ENCODE measurements at places on chromosomes 16 and 17.

- peak; percentile 85 for DNase-seq
These were observed 7.5 kb downstream of the SRSF1 start for GRCh38 chr17:57999496-58000017.

DNA sequence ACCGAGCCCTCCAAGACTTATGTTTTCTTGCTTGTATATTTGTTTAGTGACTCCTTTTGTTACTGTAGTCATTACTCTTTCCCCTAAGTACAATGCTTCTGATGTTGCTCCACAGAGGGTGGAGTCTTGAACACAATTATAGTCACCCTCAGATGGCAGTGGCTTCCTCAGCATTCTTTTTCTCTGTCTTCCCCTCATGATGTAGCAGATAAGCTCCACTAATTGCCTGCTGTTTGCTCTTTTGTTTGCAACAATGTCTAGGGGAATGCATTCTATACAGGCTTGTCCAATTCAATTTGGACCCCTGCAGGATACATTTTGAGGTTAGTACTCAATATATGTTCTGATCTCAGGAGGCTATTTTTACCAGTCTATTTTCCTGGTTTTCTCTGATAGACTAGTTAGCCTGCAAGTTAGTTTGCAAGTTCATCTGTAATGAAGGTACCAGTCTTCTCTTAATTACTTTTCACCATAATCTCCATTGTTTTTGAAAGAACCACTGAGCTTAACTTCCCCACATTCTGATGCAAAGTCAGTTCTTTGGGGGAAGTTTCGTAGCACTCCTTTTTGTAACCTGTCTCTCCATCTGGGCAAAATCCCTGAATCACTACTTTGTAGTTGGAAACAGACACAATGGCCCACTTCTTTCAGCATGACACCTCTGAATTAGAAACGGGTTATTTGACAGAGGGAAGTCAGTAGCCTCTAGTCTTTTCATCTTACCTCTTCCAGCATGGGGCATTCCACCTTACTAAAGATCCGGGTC lies 1509.2 kb downstream of the CDH11 start:
- no peak for DNase-seq

DNA sequence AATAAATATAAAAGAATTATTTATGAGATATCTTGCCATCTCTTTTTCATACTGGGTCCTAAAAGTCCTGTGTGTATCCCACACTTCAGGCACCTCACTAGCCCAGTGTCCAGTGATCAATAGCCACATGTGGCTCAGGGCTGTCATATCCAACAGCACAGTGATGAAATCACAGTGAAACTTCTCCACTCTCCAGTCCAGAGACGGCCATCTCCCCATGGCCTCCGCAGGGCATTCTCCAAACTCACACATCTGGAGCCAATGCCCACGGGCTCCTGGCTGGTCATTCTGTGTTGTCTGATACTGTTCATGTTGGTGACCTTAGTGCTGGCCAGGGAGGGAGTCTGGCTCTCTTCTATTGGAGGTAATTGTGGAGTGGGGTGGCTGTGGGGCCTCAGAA lies 125.2 kb upstream of the SDK2 start:
- DNase-seq: no peak

GRCh38 chr17:29246628-29247027 lies at the start of gene CRYBA1:
CRYBA1 (plus strand) TSS chr17:29246859; CDS start chr17:29246864, 5 bp downstream.
- DNase-seq: no peak

DNA sequence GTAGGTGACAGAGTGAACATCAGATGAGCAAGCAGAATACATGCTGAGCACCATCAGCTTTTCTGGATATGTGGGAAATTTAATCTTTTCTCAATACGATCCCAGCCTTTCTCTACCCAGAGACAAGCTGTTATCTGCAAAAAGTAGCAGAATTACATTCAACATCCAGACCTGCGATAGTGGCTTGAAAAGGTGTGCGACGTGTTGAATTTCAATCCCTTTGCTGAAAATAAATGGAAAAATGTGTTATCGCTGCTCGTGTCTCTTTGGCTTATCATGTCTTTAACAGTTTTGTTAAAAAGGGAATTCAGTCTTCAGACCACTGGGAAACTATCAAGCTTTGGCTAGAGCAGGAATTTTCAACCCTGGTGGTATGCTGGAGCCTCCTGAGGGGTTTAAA lies 98.8 kb upstream of the FAM20A start:
- DNase-seq: no peak

- DNase-seq: no peak
These were observed 35.3 kb upstream of the ACSM2B start for GRCh38 chr16:20611350-20611902.

- DNase-seq: peak; percentile 29
These were observed 45.0 kb downstream of the SRCIN1 start for GRCh38 chr17:38560503-38561318.

GRCh38 chr16:49859125-49859811 lies 3.4 kb upstream of the ZNF423 start:
- DNase-seq: no peak

GRCh38 chr17:35596072-35596471 lies 8.9 kb downstream of the AP2B1 start:
- DNase-seq: no peak

DNA sequence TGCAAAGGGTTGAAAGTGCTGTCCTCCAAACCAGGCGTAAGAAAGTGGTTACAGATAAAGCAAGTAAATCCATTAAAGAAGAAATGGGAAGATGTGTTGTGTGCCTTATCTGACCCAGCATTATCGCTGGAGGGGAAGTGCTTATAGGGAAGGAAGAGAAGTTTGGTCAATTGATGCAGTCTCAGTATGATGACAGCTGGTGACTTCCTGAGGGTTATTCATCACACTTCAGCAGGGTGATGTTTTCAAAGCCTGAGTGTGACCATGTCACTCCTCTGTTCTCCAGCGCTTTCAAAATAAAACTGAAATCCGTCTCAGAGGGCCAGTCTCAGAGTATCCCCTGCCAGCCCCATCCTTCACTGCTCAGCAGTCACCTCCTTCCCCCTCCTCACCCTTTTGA lies 505.4 kb upstream of the RBFOX1 start:
- DNase-seq: no peak

- DNase-seq: no peak
These were observed 18.9 kb downstream of the MSI2 start for GRCh38 chr17:57275071-57275764.

DNA sequence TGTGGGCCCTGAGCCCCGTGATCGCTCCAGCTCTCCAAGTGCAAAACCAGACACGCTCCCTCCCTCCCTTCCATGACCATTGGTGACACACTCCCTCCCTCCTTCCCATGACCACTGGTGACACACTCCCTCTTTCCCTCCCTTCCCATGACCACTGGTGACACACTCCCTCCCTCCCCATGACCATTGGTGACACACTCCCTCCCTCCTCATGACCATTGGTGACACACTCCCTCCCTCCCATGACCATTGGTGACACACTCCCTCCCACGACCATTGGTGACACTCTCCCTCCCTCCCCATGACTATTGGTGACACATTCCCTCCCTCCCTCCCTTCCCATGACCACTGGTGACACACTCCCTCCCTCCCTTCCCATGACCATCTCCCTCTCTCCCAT lies 56.3 kb downstream of the LMF1 start:
- no peak for DNase-seq

GRCh38 chr16:90046971-90047713 lies 27.9 kb upstream of the DBNDD1 start:
- no peak for DNase-seq

- no peak for DNase-seq
These were observed 6.0 kb downstream of the STAC2 start for GRCh38 chr17:39219647-39220154.

GRCh38 chr16:57859331-57859730 lies 57.0 kb upstream of the KIFC3 start:
- peak; percentile 2 for DNase-seq

DNA sequence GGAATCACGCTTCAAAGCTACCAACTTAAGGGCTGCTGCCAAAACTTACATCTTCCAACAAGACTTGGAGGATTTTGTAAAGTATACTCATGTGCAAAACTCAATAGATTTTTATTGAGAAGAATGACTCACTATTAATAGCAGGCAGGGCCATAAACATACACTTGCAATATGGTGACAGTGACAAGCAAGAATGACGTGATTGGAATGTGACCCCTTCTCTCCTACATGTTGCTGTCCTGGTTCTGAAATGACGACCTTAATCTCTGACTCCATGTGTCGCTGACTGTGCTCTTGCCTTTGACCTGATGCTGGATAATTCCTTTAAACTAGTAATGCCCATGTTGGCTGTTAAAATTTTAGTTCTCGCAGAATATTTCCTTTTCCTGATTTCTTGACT lies 174.5 kb downstream of the PARN start:
- no peak for DNase-seq

DNA sequence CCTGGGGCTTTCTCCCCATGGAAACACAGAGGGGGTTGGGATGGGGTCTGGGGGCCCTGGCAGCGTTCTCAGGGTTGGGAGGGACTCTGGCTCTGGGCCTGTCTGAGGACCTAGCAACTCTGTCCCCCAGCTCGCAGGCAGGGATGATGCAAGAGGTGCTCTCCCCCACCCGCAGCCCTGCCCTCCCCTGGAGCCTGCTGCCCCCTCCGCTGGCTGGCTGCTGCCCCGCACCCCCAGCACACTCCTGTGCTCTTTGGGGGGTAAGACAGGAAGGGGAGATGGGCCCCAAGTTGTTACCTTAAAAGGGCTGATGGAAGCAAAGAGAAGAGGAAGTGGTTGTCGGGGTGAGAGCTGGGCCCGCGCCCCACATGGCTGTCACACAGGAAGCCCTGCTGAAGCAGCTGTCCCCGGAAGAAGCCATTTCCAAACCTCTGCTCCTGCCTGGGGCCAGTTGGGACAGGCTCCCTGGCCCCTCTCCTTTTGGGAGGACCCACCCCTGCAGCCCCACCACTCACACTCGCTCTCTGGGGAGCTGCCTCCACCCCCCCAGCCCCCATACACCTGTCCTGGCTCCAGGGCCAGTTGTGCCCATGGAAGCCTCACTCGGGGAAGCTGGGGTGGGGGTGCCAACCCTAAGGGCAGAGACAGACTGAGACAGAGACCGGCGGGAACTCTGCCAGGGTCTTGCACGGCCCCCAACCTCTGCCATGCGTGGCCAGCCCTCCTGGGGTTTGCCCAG lies 2.5 kb downstream of the CORO1A start:
- DNase-seq: peak; percentile 91

GRCh38 chr16:66486773-66487579 lies 59.9 kb downstream of the BEAN1 start:
- DNase-seq: no peak

DNA sequence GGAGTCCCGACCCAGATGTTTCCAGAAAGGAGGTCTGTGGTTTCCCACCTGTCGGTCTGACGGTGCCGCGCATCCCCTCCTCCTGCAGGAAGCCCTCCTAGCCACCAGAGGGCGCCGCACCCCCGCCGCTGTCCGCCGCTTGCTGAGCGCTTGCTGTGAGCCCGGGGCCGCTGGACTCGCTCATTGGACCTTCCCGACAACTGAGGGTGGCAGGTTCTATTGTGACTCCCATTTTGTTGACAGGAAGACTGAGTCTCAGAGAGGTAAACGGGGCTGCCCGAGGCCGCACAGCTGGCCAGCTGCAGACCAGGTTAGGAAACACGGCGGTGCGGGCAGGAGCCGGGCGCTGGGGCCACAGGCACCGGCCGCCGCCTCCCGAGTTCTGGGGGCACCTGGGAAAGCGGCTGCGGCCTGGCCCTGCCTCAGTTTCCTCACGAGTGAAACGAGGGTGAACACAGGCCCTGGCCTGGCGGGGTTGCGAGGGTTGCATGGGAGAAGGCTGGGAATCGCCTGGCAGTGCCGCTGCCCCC lies 191.1 kb upstream of the CIBAR2 start:
- peak; percentile 72 for DNase-seq

DNA sequence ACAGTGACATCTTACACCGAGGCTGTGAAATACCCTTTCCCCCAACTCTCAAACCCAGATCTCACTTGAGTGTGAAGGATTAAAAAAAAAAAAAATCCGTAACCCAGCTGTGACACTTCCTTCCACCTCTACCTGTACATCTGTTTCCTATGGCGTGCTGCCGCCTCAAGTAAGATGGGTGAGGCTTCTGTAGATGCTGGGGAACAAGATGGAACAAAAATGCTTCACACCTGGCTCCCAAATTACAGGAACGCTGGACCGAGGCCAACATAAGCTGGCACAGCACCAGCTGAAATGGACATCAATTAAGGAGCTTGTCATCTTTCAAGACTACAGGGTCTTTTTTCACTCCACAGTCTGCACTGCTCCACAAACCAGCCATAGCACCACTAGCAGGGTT lies 95.9 kb downstream of the HIC1 start:
- DNase-seq: no peak

GRCh38 chr17:20823905-20824304 lies 218.9 kb downstream of the USP22 start:
- no peak for DNase-seq

DNA sequence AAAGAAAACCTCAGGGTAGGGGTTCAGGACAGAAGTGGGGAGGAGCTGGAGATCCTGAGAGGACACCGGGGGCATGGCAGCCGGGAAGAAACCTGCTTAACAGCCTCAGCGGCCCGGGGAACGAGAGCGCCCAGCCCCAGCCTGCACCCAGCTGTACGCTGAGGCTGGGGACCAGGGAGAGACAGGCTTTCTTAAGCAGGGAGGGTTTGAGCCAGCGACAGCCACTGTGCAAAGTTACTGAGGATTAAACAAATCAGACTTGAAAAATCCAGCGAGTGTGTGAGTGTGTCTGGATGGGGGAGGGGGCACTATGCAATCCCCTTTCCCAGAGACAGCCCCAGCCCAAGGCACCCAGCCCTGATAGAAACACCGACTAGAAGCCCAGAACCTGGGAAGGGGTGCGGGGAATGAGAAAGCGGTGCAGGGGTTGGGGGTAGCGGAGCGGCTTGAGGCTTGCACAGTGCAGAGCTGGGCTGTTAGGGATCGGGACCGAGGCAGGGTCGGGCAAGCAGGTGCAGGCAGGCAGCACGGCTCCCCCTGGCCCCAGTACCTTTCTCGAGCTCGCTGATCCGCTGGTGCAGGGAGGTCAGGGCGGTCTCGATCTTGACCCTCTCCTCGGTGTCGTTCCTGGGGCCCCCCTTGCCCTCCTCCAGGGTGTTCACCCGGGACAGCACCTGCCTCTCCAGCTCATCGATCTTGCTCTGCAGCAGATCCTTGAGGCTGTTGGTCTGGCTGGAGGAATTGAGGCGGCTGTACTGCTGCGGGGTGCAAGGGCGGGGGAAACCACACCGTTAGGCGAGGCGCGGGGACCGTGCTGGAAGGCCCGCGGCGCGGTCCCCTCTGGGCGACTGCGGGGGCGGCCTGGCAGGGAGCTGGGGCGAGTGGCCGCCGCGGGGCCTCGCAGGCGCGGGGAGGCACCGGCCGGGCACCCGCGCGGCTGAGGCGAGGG lies 1.2 kb downstream of the NPTX1 start:
- DNase-seq: no peak

GRCh38 chr16:23339787-23340186 lies 37.7 kb downstream of the SCNN1B start:
- no peak for DNase-seq

GRCh38 chr16:81136390-81137335 lies 40.5 kb upstream of the GCSH start:
- no peak for DNase-seq

GRCh38 chr16:6250511-6250910 lies 1082.1 kb upstream of the RBFOX1 start:
- no peak for DNase-seq

- DNase-seq: no peak
These were observed at the start of gene SF3B3 for GRCh38 chr16:70523743-70524398. SF3B3 (plus strand) TSS chr16:70523816; CDS start chr16:70526657, 2,841 bp downstream.
